IMR-90 (cell line): ENCODE measurements at places on chromosomes 5 and 9. TPM values are rescaled to one million over a fixed set of nuclear protein-coding genes. Genes with fewer than 3 reads are reported as not detected.

The SLCO4C1 gene
- not detected in 2 replicates for total RNA-seq

DNA sequence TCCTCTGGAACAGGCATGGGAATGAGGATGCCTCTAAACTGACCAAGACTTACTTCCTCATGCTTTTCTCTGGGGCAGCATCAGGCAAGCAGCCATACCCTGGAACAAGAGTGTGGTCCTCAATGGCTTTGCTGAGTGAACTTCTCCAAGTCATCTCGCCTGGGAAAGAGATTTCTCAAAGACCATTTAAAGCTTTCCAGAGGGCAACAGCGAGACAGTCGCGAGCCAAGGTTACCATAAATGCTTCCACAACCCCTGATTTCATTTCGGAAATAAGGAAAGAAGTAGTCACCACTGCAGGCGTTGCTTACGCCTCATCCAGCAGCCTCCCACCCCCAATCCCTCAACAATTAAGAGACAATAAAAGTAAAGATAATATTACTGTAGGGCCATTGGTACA is 1.1 kb upstream of the SNCAIP start:
- H3K4me3 ChIP-seq: no peak overlapping the region
- H3K4me1 ChIP-seq: peaks cover 4% of the 10 kb centered on the region; the same call in 1 of the 2 replicates
- H3K27ac ChIP-seq: no peak overlapping the region
- H3K36me3 ChIP-seq: no peaks in the 10 kb centered on the region

DNA sequence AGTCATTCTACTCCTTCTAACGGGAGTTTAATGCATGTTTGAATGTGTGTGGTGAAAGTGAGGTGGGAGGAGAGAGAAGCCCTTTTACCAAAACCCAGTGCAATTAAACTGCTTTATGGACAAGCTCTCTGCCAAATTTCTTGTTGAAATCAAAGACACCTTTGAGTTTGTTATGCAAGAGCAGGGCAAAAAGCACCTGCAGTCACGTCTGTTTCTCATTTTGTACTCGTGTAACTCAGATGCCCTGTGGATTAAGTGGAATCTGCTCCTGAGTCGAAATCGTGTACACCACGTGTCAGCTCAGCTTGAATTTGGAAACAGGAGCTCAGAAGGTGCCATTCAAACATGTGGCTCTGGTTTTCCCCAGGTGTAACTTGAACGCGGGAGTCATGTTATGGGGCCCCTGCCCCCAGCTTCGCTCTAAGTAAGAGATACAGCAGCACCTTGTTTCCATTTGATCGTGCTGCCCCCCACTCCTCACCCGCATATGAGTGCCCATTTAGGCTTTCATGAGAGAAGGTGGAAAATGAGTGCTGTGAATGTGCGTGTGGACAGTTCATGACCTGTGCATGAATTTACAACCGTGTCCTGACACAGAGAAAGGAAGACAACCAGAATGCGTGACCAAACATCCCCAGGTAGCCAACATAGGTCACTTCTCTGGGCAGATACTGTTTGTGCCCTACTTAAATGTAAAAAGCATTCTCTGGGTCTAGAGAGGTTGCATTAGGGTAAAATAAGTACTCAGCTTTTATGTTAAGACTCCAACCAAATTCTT is 347.0 kb upstream of the SLC30A5 start:
- H3K27ac ChIP-seq: no peak overlapping the region
- no peaks in the 10 kb centered on the region for H3K4me1 ChIP-seq

The TAS2R1 gene
- total RNA-seq: not detected in 2 replicates

- no peak overlapping the region for H3K27ac ChIP-seq
- DNase-seq: no peak
- peaks cover 20% of the 10 kb centered on the region for H3K4me1 ChIP-seq
- no peak overlapping the region for H3K4me3 ChIP-seq
- H3K27me3 ChIP-seq: no peaks in the 10 kb centered on the region
Observed at GRCh38 chr9:120918931-120919842, 7.4 kb downstream of the TRAF1 start.

DNA sequence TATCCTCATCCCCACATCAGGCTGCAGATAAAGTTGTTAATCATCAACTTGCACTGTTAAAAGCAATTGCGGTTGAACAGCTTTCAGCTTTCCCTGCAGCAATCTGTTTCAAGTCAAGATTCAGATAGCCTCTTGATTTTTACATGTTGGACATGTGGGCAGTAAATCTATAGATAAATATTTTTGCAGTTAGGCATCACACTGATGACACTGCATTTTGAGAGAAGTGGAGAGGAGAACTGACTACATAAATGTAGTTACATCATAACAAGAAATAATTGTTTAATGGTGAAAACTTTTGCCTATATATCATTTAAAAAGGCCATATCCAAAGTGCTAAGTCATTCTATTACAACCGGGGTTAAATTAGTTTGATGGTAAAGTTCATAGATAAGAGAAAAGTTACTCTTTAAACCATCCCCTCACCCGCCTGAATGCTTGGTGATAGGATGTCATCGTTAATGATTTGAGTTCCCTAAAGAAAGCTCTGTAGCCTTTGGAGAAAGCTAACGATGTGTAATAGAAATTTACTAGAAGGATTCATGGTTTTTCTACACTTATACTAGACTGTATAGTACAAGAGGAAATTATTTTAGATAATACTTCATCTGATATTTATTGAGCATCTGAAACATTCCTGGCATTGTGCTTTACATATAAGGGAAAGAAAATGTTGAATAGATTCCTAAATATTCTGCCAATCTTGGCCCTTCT is 30.8 kb upstream of the ALDH1A1 start:
- DNase-seq: no peak
- H3K27ac ChIP-seq: no peak overlapping the region
- H3K4me1 ChIP-seq: no peaks in the 10 kb centered on the region
- no peaks in the 10 kb centered on the region for H3K36me3 ChIP-seq

DNA sequence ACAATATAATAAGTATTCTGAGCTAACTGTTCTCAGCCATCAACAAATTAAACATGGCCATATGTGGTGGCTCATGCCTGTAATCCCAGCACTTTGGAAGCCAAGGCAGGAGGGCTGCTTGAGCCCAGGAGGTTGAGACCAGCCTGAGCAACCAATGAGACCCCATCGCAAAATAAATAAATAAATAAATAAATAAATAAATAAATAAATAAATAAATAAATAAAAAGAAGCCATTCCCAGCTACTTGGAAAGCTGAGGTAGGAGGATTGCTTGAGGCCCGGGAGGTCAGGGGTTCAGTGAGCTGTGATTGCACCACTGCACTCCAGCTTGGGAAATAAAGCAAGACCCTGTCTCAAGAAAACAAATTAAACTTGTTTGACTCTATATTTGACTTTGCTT is 1256.4 kb downstream of the EFNA5 start:
- H3K36me3 ChIP-seq: no peaks in the 10 kb centered on the region
- no peak overlapping the region for H3K4me3 ChIP-seq
- no peaks in the 10 kb centered on the region for H3K4me1 ChIP-seq
